ENCODE measurements at places on chromosomes 13 and 19.

- no peak for DNase-seq
These were observed 25.6 kb downstream of the DEDD2 start for GRCh38 chr19:42191855-42192254.

- no peak for DNase-seq
These were observed 53.1 kb downstream of the ATP7B start for GRCh38 chr13:51958217-51958547.

- peak; percentile 69 for DNase-seq
These were observed 22.4 kb downstream of the EPSTI1 start for GRCh38 chr13:42969565-42970172.

DNA sequence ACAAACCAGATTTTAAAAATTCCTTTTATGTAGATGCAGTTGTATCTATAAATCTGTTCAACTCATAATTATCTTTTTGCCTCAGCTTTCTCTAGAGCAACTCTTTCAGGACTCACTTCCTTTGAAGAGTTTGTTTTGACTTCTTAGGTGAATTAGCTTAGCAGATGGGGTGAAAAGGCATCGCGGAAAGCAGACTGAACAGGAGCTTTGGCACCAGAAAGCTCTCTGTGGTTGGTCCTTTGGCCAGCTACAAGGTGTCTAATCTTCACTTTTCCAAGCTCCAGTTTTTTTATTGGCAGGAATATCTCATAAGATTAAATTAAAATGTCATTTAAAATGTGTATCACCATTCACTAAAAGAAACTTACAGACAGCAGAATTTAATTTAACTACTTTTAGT lies 60.6 kb upstream of the KLF12 start:
- DNase-seq, result no peak

GRCh38 chr13:59043016-59043415 lies 1120.7 kb downstream of the DIAPH3 start:
- no peak for DNase-seq

GRCh38 chr13:108785844-108786243 lies 156.4 kb downstream of the MYO16 start:
- DNase-seq, result no peak

GRCh38 chr13:111844222-111844671 lies 222.7 kb upstream of the SOX1 start:
- no peak for DNase-seq

DNA sequence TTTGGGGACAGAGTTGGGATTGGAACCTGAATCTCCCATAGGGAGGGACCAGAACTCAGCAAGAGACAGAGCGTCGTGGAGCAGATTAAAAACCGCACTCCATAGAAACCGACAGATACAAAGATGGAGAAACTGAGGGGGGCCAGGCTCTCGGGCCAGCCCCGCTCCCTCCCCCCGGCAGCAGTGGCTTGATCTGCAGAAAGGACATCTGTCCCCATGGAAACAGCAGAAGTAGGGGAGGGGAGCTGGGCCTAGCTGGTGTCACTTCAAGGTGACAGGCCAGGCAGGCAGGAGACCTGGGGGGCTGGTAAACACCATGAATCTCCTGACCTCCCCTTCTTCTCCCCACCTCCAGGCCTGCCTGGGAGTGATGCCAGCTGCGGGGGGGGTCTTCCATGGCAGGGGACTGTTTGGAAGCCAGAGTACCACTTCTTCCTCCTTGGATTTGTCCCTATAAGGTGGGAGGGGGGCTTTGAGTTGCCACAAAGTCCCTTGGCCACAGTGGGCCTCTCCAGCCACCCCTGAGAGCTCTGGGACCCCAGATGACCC lies 10.9 kb downstream of the TMIGD2 start:
- DNase-seq, result no peak

DNA sequence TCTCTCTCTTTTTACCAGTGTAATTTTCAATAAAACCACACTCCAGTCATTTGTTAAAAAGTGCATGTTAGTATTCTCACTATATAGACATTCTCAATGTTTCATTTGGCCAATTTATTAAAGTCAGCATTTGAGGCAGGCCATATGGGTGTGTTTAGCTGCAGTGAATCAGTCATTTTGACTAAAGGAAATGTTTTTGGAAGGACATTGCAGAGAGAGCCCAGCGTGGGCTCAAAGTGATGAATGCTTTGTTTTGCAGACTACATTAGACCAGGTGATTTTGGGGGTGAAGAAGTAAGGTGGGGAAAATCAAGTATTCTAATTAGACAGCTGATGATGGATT lies 116.7 kb downstream of the POSTN start:
- DNase-seq, result no peak

DNA sequence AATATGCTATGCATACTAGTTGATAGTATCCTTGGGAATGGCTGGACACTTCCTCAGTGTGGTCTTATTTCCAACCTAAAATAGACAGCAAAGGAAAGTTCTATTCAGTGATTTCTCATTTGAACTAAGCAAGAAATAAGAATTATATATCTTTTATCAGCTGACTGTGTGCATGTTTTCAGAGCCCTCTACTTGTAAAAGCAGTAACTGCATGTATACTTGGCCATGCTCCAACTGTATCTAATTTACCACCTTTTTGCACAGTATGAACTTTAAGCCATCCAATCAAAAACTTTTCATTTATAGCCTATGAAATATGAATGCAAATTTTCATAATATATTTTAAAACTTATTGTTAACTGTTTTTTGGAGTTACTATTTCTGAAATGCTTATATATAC lies 136.4 kb upstream of the PCDH9 start:
- no peak for DNase-seq

DNA sequence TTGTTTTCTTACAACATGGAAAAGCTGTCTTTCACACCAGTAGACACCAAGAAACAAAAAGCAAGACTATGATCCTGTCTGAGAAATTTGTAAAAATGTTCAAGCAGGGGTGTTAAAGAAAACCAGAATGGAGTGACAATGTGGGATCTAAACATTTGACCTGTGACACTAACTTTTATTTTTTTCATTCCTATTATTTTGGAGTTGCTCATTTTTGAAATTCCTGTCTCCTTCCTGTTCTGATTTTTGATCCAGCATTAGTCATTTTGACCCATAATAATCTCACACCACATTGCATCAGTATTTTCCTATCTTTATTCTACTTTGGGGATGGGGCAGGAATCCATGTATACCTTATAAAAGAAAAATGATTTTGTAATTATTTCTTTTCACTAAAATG lies 164.2 kb downstream of the DLEU7 start:
- no peak for DNase-seq

GRCh38 chr13:111282425-111282824 lies 38.0 kb upstream of the TEX29 start:
- peak; percentile 38 for DNase-seq

DNA sequence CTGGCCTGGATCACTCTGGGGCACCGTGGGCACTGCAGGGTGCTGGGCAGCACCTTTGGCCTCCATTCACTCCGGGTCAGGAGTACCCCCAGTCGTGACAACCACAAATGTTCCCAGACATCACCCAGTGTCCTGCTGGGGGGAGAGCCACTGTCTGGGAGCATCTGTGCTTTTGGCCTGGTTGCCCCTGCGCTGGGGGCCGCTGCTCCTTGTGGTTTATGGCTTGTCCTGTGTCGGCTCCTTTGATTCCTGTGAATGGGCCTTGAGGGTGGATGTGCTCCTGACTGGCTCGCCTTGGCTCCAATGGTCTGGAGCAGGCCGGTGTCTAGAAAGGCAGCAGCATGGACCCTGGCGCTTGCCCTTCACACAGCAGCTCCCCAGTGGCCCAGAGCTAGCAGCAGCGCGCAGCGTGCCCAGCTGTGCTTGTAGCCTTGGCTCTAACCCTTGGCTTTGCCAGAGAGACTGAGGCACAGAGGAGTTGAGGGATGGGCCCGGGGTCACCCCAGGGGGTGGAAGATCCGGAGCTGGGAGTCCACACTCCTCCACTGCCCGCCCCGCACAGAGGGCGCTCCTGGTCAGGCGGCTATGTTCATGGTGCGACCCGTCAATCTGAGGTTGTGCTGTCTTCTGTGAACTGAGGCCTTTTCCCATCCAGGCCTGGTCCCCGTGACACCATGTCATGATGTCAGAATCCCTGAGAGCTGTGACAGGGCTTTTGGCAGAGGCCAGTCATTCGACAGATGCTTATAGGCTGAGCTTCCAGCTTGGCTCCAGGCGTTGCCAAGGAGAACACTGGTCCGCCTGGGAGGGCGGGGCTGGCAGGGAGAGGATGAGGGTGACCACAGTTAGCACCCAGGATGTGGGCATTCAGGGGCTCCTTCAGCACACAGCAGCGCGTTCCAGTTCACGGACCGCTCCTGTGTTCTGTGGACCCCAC lies 4.1 kb downstream of the DAZAP1 start:
- DNase-seq, result no peak

DNA sequence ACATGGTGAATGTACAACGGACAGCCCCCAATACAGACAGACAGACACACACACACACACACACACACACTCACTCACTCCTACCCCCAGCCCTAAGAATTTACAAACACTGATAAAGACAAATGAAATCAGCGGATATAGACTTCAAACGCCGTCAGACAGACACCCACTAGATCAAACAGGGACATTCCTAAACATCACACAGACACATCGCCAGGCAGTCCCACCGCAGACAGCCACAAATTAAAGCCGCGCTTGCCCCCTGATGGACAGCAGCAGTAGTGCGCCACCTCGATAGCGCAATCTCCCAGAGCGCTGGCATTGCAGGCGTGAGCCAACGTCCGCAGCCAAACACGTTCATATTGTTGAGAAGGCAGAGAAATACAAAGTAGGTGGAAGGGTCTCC lies 24.7 kb upstream of the ADGRE1 start:
- DNase-seq, result peak; percentile 83

- peak; percentile 42 for DNase-seq
These were observed 392.5 kb downstream of the DIAPH3 start for GRCh38 chr13:59771272-59771671.

GRCh38 chr19:53772943-53773342 lies 51.2 kb downstream of the NLRP12 start:
- DNase-seq, result peak; percentile 69

GRCh38 chr13:72737033-72737432 lies 9.3 kb downstream of the BORA start:
- DNase-seq, result no peak

DNA sequence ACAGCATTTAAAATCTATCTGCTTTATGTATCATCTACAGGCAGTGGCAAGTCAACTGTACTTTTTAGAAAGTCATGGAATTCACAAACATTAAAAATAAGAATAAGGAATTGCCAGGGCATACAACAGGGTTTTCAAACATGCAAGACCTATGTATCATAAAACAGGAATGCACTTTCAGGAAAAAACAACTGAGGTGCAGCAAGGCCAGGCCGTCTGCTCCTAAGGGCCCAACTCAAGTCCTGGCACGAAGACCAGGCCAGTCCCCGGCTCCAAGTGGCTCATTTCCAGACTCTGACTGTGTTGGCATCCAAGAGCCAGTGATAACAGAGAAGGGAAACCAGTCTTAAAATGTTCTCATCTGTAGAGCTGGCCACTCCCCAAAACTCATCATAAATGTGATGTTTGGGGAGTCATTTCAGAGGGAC lies 7.1 kb downstream of the RFX2 start:
- peak; percentile 72 for DNase-seq

- no peak for DNase-seq
These were observed 30.0 kb upstream of the KCTD15 start for GRCh38 chr19:33766623-33767022.

DNA sequence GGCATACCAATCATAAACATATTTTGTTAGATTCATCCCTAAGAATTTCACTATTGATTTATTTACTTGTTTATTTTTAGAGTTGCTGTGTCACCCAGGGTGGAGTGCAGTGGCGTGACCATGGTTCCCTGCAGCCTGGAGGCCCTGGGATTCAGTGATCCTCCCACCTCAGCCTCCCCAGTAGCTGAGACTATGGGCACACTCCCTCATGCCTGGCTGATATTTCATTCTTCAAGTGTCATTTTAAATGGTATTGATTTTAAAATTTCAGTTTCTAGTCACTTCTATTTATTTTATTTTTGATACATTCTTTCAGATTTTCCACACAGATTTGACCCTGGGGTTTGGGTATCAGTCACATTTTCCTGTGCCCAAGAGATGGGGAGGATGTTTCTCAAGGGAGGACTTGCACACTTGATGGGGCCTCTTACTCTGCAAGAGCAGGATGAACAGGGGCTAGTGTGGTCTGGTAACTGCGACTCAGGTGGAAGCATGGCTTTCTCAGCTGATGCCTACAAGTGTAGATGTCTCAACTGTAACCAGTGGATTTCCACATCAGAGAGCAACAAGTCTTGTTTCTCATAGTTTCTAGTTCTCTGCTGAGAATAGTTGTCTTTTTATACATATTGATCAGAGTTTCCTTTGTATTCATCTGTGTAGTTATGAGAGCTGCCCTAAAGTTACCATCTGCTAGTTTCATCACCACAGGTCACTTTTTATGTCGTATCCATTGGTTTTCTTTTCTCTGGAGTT lies 40.2 kb downstream of the CCNE1 start:
- no peak for DNase-seq

GRCh38 chr13:44465318-44465717 lies 91.7 kb downstream of the SERP2 start:
- no peak for DNase-seq

DNA sequence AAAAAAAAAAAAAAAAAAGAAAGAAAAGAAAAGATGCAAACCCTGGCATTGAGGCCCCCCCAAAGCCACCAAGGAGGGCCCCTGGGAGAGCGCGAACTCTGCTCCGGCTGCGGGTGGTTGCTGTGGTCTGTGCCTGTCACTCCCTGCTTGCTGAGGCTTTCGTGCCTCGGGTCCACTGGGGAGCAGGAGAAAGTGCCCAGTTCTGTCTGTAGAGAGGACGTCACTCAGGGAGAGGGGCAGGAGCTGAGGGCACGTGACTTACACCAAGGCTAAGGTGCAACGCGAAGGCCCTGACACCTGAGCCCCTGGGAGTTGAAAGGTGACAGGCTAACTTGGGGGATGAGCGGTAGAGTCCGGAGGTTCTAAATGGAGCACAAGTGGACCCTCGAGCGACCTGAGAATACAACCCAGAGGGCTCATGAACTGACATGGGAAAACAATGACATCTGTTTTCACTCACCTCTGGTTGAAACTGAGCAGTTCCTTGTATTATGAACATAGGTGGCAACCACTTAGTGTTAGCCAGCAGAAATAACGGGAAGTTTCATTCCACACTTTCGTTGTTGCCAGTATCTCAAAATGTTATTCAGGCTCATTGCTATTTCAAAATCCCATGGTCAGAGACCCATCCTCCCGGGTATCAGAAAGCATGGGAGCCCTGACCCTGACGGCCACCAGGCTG lies 69.2 kb upstream of the TM9SF2 start:
- DNase-seq, result no peak

DNA sequence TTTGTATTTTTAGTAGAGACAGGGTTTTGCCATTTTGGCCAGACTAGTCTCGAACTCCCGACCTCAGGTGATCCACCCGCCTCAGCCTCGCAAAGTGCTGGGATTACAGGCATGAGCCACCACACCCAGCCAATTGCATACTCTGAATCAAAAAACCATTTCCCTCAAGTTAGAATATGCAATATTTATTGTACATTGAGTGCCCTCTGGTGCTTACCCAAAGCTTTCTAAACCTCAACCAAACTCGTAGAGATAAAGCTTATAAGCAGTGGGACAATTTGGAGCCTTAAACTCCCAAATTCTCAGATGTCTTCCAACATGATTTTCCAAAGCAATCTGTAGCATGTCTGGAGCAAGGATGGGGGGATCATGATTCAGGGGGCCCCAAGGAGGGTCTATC lies 22.4 kb downstream of the RFXAP start:
- no peak for DNase-seq
